ENCODE measurements at places on chromosomes 12 and 14.

DNA sequence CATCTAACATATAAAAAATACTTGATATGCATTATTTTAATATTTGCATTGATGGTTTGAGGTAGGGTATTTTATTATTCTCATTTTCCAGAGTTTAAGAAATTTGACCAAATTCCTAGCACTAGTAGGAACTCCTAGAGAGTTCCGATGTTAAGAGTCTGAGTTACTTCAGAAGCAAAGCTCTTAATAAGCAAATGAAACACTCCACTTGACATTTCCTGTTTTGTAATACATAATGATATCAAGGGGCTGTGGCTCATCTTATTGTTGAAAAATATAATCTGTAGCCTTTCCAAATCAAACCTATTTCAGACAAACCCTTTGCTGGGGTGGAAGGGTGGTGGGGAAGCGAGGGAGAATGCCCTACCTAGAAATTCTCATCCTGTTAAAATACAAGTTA, 355.5 kb downstream of the DIO2 start:
- DNase-seq: no peak

DNA sequence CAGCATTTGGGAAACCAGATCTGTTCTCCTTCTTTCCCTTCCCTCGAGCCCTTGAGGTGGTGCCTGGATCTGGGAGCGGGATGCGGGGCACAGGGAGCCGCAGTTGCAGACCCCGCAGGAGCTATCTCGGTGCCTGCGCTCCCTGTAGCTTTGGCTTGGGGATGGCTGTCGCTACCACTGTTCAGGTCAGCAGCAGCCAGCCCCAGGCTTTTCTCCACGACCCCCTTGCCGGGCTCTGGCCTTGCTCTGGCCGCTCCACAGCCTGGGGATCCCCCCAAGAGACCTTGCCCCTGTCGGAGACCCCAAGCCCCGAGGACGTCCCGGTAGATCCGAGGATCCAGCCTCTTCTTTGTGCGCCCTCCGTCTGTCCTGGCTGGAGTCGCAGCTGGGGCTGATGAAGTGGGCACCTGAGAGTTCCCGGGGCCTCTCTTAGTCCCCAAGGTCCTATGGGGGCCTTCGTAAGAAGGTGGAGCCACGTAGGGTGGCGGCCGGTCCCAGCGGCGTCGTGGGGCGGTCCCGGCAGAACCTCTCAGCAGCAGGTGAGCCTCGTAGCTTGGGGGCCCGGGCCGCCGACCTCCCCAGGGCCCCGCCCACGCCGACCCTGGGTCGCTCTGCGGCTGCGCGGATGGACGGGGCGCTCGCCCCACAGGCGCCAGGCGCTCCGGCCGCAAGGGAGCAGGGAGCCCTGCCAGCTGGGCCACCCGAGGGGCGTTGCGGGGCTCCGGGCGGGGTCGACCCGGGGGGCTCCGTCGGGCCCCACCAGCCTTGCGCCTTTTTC, 1.3 kb downstream of the DDN start:
- DNase-seq: no peak

- no peak for DNase-seq
Observed at GRCh38 chr12:33795536-33795935, 226.8 kb upstream of the ALG10 start.

DNA sequence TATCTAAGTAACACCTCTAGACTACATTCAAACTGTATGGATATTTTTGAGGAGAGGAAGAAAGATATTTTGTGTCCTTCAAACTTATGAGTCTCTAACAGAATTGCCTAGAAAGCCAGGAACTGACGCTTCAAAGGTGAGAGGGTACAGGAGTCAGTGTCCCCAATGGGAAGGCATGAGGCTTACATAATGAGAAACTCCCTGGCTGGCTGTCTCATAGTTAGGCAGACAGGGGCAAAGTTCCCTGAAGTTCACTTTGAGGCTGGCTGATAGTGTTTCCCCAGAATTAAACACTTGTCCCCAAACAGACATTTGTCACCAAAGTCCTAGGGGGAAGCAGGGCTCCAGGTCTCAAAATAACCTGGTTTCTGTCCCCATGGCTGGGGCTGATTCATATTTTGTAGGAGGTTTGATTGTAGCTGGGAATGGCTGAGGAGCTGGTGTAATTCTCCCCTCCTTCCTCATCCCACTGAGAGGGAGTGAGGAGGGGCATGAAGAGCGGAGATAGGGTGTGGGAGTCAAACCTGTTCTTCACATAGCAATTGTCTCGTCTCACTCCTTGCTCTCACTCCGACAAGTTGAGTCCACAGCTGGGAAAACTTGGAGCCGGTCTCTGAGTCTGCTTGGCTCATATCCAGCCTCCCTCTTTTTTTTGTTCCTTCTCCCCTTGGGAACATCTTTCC, 56.4 kb upstream of the CISTR start:
- no peak for DNase-seq

DNA sequence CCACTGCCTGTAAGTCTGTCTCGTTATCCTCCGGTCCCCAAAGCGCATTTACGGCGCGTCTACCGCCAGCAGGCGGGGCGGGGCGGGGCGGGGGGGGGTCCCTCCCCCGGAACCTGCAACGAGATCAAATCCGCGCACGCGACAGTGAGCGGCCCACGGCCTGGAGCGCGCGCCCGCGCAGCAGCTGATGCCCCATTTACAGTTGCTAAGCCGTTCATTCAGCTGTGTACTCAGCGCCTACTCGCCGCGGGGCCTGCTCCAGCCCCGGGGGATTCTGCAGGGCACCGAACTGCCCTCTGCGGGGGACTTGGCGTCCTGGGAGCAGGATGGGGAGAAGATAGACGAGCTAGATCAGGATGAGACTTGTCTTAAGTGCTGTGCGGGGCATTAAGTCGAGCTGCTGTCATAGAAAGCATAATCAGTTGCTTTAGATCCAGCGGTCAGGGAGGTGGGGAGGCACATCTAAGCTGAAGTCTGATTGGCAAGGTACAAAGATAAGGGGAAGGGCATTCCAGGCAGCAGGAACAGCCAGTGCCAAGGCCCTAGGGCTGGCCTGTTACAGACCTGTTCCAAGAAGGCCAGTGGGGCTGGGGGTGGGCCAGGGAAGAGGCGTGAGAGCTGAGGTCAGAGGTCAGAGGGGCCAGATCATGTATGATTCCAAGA, 1.4 kb upstream of the CCDC85C start:
- peak; percentile 59 for DNase-seq

DNA sequence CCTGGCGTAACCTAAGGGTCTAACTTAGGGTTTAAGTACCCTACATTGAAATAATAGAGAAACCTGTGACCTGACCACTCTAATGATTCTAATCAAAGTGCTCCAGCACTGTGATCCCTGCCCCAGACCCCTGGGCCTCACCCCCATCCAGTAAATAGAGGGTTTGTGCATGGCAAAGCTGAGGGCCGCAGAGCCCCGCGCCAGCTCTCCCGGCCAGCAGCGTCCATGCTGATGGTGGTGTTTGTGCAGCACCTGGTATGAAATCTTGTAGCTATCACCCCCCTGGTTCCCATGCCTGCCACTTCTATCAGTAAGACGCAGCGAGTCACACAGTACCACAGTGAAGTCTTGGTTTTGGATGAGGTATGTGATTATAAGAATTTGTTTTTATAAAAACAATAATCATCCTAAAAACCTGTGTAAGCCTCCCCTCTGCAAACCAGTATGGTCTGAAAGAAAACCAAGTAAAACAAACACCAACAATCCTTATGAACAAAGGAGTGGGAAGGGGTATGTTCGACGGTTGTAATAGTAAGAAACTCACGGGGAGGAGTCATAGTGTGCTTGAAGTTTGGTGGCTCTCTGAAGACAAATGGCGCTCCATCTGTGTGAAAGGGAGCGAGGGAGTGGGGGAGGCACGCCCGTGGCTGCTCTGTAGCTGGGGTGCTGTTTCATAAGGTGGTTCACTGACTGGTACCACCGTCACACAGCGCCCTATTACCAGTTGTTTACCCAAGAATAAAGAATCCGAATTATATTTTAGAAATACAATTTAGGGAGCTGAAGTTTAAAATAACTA, 156.2 kb downstream of the CACNA1C start:
- DNase-seq: no peak

GRCh38 chr14:75307700-75308379, 29.2 kb downstream of the FOS start:
- no peak for DNase-seq

DNA sequence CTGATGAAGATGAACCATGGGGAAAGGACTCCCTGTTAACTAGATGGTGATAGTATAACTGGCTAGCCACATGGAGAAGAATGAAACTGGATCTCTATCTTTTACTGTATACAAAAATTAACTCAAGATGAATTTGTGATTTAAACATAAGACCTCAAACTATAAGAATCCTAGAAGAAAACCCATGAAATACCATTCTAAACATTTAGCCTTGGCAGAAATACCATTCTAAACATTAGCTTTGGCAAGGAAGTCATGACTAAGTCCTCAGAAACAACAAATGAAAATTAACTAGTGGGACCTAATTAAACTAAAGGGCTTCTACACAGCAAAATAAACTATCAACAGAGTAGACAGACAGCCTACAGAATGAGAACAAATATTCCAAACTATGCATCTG, 28.4 kb upstream of the NOVA1 start:
- no peak for DNase-seq

DNA sequence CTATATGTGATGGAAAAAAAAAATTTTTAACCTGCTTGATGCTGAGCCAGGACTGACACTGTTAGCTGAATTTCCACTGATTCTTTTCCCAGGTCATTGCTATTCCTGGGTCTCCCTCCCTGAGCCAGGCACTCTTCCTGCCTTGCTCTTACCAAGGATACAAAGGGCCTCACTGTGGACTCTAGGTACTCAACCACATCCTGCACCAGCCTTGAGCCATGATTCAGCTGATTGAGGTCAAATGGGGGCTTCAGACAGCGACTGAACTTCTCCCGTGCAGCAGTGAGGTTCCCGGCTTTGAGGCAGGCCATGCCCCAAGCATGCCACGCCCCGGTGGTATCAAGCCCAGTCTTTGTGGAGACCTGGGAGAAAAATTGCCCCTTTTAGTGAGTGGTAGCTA, 54.3 kb downstream of the ZFYVE26 start:
- no peak for DNase-seq

DNA sequence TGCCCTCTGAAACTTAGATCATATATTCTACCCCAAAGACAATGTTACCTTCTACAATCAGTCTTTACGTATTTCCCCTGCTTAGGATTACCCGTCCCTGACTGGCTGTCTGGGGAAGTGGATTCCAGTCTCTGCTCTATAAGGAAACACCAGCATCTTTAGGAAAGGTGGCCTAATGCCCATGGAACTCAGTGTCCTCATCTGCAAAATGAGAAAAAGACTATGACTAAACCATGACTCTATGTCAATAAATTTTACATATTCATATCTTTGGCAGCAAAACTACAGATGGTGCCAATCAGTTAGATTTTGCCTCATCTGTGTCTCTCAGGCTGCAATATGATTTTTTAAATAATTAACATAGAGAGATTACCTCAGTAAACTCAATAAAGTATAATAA, 133.8 kb downstream of the ITPR2 start:
- no peak for DNase-seq

GRCh38 chr14:71636076-71636475, 296.2 kb upstream of the RGS6 start:
- no peak for DNase-seq

- no peak for DNase-seq
Observed at GRCh38 chr12:106633451-106633823, 50.6 kb downstream of the RFX4 start.

DNA sequence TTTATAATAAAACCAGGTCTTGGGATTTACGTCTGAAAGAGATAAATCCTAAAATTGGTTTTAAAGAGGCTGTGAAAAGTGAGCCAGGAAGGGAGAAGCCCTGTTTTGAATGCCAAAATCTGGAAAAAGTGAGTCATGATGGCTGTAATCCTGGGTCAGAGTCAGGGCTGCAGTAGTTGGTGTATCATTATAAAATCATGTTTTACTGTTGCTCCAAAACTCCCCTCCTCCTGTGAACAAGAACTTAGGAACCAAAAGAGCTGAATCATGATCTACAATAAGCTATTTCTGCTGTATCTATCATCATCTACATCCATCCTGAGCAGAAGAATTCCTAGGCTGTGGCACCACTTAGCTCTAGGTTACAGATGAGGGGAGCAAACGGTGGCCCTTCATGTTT, 79.3 kb downstream of the LMO3 start:
- no peak for DNase-seq

GRCh38 chr12:41663598-41664265, 475.6 kb downstream of the PDZRN4 start:
- DNase-seq: no peak

DNA sequence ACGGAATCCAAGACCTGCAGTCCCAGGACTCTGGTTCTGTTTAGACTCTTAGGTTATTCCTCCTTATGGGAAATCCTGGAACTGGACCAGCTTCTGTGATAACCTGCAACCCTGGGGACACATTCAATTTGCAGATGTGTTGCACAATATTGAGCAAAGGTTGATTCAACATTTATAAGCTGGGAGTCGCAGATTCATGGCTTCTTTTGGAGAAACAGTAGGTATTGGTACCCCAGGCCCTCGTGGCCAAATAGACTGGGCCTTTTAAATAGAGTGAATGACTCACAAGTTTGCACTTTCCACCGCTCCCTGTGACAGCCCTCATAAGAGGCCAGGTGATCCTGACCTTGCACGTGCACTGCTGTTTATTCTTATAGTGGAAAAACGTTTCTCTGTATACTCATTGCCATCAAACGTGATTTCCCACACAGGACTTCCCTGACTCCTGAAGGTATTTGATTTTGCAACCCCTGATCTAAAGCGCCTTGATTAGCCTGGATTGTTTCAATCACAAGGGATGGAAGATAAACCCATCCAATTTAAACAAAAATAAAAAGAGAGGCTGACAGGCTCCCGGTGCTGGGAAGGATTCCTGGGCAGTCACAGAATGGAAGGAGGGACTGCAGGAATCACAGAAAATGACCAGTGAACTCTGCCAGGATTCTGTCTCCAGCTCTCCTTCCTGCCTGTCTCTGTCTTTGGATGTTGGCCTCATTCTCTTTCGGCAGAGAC, 98.0 kb downstream of the VCPKMT start:
- no peak for DNase-seq

DNA sequence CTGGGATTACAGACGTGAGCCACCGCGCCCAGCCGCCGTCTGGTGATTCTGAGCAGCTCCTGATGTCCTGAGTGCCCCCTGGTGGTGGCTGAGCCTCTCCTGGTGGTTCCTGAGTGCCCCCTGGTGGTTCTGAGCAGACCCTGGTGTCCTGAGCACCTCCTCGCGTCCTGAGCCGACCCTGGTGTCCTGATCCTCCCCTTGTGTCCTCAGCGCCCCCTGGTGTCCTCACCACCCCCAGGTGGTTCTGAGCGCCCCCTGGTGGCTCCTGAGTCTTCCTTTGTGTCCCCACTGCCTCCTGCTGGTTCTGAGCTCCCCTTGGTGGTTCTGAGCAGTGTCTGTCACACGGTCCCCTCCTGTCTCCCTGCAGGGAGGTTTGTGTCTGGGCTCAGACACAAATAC, 1304.9 kb downstream of the TMEM121 start:
- no peak for DNase-seq

GRCh38 chr14:61474015-61474414, 152.6 kb downstream of the PRKCH start:
- no peak for DNase-seq
